ENCODE measurements at places on chromosomes 7 and 10.

DNA sequence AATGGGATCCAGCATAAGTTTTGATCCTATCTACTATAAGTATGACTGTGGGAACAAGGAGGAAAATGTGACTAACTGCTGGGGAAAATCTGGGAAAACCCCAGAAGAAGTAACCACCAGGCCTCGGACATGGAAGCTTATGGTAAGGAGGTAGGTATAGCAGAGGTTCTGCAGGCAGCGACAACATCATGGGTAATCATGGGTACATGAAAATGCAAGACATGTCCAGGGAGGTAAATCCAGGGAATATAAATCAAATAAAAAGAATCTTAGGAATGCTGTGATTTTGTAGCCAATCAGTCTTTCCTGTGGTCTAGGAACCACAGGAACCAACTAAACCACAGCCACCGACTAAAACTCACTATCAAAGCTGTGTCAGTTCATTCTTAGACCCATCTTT lies 168.3 kb upstream of the NPY start:
- DNase-seq: no peak

DNA sequence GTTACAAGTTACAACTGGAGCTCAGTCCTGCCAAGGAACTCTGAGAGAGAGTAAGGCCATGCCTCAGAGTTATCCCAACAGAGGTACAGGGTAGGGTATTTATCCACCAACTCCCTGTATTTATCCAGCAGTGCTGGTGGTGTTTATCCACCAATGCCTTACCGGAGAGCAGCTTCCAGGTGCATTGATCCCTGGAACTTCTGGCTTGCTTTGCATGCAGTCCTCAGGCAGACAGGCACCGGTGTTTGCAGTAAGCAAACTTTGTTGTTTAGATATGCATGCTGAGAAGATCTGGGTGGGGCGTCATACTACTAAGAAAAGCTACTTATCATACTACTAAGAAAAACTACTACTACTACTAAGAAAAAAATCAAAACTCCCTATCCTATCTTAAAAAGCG lies 92.4 kb downstream of the CYP26A1 start:
- DNase-seq: no peak

- DNase-seq: no peak
Measured at GRCh38 chr10:103917302-103918052, 507 bp downstream of the STN1 start.

DNA sequence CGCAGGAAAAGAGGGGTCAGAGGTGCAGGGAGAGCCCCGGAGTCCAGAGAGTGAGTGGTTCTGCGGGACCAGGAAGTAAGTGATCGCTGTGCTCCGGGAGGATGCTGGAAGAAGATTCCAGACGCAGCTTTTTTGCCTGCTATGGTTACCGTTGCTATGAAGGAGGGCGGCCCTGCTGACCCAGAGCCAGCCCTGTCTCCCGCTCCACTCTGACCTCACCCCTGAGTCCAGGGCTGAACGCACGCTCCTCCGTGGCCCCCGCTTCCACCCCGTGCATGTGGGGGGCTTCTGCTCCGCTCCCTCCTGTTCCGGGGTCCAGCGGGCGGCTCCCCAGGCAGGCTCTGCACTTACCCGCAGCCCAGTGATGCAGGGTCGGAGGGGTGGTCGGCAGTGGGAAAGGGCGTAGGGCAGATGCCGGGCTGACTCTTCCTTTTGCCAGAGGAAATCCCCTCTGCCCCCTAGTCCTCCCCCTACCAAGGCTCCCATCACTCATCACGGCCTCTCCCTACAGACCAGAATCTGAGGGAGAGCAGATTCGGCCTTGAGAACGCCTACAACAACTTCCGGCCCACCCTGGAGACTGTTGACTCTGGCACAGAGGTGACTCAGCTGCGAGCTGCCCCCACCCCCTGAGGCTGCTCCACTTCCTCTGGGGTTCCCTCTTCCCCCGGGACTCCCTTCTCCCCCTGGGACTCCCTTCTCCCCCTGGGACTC lies 2.7 kb upstream of the MUC17 start:
- DNase-seq: no peak

GRCh38 chr10:18294633-18295032 lies 154.4 kb downstream of the CACNB2 start:
- DNase-seq: no peak

DNA sequence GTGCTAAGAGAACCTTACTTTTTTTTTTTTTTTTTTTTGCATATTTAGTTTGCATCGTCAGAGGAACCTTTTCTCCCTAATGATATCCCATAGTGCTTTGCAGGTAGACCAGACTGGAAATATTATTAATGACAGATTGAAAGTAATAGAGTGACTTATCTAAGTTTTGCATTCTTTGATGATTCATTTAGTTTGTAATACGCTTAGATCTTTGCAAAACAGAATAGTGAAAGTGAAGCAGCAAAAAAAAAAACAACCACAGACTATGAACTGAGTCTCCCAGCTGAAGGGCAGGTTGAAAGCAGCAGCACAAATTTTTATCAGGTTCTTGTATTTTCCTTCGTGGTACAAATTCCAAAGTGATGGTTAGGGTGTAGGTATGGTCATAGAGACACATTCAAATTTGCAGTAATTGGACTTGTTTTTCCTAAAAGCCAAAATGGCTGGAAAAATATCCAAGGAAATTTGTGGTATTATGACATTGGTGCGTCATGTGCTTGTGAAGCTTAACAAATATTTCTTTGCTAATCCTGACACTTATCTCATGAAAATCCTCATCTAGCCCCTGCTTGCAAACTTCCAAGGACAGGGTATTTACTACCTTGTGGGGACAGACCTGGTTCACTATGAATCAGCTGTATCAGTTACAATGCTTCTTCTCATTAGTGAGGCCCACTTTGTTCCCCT lies 81.8 kb upstream of the CREB5 start:
- DNase-seq: no peak
